Activated T-cell treated with anti-CD3 and anti-CD28 coated beads for 48 hours (primary cell): ENCODE measurements at places on chromosomes 16 and 17.

DNA sequence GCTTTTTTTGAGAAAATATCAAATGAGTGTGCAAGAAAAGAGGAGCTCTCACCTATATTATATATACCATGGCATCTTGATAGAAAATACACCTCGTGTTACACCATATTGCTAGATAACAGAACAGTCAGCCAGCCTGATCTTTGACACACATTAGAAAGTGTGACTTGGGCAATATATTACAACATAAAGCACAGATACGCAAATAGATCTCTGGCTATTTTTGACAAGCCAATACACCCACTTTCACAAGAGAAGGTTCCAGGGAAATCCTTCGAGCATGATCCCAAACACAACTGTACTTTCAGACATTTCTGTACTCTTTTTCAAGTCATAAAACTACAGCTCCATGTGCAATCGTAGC, 9.4 kb downstream of the GGA2 start:
- DNase-seq: no peak

DNA sequence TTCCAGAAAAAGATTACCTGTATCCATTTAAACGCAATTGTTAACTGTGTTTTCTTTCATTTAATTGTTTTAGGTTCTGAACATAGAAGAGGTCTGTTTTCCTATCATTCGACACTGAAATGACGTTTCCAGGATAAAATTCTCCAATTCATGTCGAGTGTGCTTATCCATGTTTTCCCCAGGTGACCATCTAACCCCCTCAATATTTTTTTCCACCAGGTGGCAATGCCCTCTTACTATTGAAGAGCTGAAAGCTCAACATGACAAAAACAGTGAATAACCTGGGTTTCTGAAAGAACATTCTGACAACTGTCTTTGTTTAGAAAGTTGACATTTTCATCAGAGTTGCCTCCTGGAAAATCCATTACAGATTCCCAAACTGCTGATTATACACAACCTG, 948.7 kb downstream of the KCNJ2 start:
- no peak for DNase-seq

- DNase-seq: no peak
These were observed 137.4 kb upstream of the TNRC6C start for GRCh38 chr17:77821114-77821513.

- DNase-seq: no peak
These were observed 55.5 kb downstream of the YWHAE start for GRCh38 chr17:1344521-1344920.

GRCh38 chr17:64938925-64939474, 19.7 kb upstream of the LRRC37A3 start:
- DNase-seq: peak; percentile 46

GRCh38 chr16:15492091-15492740, 57.8 kb downstream of the BMERB1 start:
- no peak for DNase-seq

GRCh38 chr17:73462823-73463222, 151.0 kb upstream of the CDC42EP4 start:
- no peak for DNase-seq

DNA sequence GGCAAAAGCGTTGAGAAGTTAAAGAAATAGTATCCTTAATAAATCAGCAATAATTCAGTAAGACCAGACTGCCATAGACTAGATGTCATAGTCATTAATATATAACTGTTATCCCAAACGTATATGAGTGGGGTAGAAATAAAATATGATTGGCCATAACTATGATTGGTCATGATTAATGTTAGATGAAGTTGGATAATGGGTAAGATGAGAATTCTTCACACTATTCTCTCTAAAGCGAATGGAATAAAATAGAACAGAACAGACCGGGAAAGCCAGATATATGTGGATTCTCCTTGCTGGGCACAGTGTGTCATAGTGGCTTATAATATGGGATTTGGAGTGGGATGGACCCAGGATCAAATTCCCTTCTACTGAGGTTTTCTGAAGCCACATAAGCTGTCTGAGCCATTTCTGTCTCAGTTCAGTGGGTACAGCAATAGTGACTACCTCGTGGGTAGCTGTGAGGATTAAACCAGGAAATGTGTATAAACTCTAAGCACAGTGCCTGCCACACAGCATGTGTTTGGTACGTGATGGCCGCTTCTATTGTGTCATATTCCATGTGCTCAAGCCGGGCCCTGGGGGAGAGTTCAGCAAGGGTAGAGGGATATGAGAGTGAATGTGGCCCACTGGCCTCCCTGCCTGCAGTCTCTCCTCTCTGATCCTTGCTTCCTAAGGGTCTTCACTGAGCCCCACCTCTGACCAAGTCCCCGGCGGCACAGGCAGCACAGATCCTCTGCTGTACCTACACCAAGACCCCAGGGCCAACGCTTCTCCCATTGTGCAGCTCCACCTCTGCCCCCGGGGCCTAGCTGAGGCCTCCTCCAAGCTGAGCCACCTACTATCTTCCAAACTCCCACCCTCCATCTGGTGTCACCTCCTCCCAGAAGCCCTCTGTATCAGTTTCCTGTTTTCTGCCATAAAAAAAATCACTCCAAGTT, 3.7 kb downstream of the CETP start:
- no peak for DNase-seq

DNA sequence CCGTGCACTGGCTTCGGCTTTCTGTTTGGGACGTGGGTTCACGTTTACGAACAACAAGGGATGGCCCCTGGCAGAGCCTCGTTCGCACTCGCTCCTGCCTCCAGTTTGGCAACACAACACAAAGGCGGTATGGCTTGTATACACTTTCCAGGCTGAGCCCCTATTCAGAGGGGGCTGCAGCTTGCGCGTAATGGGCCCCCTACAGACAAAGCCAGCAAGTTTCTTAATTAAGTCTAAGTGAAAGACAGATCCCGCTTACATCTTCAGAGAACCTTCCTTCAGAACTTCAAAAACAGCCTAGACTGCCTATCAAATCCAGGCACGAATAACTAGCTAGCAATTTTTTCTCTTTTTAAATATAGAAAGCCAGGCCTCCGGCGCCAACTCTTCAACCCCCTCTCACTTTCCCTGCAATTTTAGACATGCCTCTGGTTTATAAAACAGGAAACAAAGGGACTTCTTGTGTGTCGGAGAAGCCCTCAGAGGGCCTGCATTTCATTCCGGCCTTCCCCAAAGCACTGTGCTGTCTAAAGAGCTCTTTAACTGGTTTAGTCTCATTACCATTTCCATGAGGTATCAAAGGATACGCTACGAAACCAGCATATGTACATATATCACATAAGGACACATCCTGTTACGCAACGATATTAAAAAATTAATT, 244.9 kb downstream of the STX8 start:
- no peak for DNase-seq
